NCI-H446 (cell line): ENCODE measurements at places on chromosomes 12 and 14.
A peak's percentile ranks its signal among the peaks of the same experiment; 100 is the strongest.

- DNase-seq: no peak
Measured at GRCh38 chr14:45249856-45250575, 3.0 kb downstream of the MIS18BP1 start.

DNA sequence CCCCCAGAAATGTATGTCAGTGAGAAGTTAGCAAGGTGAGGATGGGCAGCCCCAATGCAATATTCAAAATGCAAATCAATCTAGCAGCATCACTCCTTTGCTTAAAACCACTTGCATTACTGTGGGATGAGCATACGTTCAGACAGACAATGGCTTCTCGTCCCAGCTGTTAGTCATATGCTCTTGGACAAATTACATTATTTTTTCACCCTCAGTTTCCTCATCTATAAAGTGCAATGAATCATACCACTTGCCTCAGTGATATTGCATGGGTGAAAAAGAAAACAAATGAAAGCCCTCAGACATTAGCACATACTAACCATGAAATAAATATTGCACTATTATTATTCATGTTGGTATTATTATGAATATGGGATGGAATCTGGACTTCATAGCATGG lies 132.3 kb downstream of the C12orf75 start:
- no peak for DNase-seq

- DNase-seq: no peak
Measured at GRCh38 chr12:68932128-68932960, 627 bp downstream of the CPM start.

DNA sequence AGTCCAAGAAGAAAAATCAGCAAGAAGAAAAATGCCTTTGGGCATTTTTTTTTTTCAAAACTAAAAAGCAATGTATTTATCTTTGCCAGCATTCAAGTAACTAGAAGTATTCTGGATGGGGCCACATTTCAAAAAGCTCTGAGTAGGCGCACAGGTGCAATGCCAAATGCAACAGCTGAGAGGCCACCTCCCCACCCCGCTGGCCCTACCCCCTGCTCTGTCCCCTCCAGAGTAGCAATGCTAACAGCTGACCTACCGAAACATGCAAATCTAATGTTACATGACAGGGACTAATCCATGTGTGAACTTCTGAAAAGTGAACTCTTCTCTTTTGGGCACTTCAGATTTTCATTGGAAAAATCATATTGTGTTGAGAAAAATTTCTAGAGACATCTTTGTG lies 153.7 kb upstream of the SLC38A2 start:
- no peak for DNase-seq

GRCh38 chr12:53696285-53696654 lies 20.4 kb upstream of the ATP5MC2 start:
- peak; percentile 27 for DNase-seq

- no peak for DNase-seq
Measured at GRCh38 chr14:68815298-68816182, 22.7 kb upstream of the ZFP36L1 start.

DNA sequence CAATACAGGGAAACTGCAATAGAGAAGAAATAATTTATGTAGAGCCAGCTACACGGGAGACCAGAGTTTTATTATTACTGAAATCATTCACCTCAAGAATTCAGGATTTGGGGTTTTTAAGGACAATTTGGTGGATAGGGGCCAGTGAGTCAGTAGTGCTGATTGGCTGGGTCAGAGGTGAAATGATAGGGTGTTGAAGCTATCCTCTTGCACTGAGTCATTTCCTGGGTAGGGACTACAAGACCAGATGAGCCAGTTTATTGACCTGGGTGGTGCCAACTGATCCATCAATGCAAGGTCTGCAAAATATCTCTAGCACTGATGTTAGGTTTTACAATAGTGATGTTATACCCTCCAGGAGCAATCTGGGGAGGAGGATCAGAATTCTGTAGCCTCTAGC lies 486.3 kb downstream of the LRIG3 start:
- no peak for DNase-seq

DNA sequence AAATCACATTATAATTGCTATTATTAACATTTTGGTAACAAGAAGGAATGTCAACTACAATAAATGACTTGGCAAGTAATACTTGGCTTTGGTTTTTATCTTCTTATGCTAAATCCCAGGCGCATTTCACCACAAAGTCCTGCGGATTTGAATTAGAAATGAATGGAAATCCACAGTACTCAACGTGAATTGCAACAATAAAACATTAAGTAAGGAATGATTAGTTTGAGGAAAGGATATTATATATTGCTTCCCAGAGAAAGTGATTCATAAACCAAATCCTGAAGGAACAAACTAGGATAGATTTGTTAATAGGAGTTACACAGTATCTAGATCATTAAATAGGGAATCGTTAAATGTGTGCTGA lies 1089.7 kb downstream of the TRHDE start:
- DNase-seq: no peak

DNA sequence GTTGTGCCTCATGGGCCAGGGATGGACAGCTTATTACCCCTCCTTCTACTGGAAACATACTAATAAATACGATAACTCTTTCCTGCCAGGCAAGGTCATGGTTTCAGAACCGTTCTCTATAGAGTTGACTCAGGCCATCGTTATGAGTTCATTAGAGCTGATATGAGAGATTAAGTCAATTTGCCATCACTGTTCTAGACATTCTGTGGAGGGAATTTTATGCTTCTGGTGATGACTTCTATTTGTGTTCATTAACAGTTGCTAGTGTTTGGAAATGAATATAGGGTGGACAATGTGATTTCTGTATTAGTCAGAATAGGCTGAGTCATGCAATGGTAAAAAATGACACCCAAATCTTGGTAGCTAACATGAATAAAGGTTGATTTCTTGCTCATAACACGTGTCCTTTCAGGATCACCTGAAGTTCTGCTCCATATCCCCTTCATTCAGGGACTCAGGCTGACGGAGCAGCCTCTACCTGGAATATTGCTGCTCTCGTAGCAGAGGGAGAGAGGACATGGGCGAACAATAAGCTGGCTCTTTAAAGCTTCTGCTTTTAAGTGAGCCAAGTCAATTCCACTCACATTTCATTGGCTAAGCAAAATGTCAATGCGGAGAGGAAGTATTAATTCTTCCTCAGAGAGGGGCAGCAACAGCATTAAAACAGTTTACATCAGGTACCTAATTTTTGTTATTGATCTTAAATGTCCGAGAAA lies 18.5 kb upstream of the TBPL2 start:
- DNase-seq: no peak

GRCh38 chr14:102885737-102886447 lies 36.6 kb upstream of the AMN start:
- no peak for DNase-seq

- no peak for DNase-seq
Measured at GRCh38 chr12:3601461-3602150, 110.6 kb downstream of the PRMT8 start.

GRCh38 chr12:33313476-33313875 lies 126.1 kb downstream of the SYT10 start:
- no peak for DNase-seq

- DNase-seq: no peak
Measured at GRCh38 chr12:86249851-86250250, 6.3 kb downstream of the MGAT4C start.

DNA sequence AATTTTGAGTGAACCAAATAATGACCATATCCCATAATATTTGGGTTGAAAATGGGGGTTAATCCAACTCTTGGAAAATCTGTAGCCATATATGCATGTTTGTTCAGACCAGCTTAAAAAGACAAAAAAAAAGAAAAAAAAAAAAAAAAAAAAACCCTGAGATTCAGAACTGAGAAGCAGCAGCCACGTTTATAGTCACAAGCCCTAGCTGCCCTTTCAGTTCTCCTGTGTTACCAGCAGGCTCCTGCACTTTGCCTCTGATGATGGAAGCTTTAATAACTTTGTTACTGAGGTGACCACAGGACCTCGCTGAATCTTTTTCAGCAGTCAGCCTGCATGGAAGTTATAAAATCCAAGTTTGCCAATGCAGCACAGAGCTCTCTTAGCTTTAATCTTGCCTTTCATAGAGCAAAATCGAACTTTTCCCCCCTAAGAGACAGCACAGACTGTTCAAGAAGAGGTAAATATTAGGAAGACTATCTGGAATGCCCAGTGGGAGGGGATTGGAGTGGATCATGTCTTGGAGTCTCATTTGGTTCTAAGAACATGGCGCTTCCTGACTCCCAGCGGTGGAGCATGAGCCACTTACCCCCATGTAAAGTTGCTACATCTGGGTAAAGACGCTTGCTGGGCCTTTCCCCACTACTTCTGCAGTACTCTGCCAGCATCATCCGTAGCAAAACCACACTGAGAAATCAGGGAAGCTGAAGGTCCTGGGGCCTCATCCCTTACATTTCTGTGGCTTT lies 20.6 kb downstream of the GNG2 start:
- DNase-seq: no peak

DNA sequence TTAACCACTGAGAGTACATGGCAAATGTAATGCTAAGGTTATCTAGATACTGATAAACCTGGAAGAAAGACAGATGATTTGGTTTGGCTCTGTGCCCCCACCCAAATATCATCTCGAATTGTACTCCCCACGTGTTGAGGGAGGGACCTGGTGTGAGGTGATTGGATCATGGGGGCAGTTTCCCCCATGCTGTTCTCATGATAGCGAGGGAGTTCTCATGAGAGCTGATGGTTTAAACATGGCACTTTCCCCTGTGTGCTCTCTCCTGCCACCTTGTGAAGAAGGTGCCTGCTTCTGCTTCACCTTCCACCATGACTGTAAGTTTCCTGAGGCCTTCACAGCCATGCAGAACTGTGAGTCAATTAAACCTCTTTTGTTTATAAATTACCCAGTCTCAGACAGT lies 14.2 kb downstream of the NOXRED1 start:
- peak; percentile 28 for DNase-seq

DNA sequence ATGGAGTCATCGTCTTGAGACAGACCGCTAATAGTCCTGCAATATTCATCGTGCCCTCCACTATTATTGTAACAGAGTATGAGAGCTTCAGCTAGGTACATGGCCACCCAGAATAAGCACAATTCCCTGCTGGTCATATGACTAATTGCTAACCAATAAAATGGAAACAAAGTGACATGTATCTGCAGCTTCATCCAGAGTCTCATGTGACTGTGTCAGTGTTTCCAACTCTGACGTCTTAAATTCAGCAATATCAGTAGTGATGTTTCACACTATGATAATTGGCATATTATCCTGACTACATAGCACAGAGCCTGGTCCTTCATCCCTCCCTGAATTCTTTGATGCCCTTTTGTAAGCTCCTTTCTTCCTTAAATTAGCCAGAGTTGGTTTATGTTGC lies 167.4 kb downstream of the RPS29 start:
- DNase-seq: no peak

GRCh38 chr14:105118646-105119407 lies 49.7 kb downstream of the JAG2 start:
- DNase-seq: no peak

DNA sequence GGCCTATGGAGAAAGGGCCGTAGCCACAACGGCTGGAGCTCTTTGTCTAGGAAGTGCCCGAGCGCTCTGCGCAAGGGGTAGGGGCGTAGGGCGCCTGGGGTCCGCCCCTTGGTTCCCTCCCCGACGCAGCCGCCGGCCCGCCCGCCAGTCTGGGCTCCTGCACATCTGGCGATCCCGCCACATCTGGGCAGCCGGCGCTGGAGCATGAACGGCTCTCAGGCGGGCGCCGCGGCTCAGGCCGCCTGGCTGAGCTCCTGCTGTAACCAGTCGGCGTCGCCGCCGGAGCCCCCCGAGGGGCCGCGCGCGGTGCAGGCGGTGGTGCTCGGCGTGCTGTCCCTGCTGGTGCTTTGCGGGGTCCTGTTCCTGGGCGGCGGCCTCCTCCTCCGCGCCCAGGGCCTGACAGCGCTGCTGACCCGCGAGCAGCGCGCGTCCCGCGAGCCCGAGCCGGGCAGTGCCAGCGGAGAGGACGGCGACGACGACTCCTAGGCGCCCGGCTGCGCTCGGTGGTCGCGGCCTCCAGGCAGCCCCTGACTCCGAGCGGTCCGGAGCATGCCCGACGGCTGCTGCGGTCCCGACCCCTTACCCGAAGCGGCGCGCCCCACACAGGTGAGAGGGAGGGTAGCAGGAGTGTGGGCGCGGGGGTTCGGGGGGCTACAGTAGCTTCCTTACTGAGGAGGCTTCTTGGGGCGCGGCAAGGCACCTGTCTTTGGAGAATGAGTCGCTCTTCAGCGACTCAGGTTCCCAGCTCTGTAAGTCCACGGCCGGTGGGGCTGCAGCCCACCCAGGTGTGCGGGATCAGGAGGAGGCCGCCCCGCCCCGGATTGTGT lies at the start of gene SMIM41:
SMIM41 (plus strand) TSS at position 129 of the 827 bp plus-strand sequence; CDS start at position 205, 76 bp downstream.
- no peak for DNase-seq

GRCh38 chr12:28223025-28223554 lies 32.8 kb downstream of the CCDC91 start:
- no peak for DNase-seq

DNA sequence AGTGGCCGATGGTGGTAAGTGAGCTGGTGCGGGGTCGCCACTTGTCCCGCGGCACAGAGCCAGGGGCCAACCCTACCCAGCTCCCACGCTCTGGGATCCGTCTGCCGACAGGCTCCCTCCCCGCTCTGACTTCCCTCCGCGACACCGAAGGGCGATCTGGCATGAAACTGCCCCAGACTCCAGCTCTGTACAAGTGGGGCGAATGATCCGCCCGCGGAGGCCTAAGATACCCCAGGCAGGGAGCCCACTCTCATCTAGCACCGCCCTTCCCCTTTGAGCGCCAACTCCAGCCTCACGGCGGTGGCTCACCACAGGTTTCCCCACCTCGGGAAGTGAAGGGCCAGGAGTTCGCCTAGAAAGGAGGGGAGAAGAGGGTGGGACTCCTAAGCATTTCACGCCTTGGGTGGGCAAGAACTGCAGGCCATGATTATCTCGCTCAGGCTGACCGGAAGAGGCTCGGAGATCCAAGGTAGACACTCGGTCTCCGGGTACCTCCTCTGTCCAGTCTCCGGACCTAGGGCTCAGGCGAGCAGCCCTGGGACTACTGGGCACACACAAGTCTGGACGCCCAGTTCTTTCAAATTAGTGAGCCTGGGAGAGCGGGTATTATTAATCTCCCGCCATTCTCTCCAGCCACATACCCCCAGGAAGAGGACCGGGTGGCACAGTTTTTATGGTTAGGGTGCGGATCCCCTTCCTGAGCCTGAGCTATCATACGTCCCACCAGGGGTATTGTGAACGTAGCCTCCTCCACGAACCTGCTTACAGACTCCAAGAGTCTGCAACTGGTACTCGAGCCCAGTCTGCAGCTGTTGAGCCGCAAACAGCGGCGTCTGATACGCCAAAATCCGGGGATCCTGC lies 849 bp downstream of the WNT1 start:
- DNase-seq: no peak

GRCh38 chr12:47609806-47610205 lies 96.0 kb downstream of the RPAP3 start:
- DNase-seq: no peak

- DNase-seq: no peak
Measured at GRCh38 chr14:58805057-58805456, 167.3 kb downstream of the DACT1 start.
